ENCODE measurements at places on chromosomes 1 and 21. TPM values are rescaled to one million over a fixed set of nuclear protein-coding genes. Genes with fewer than 3 reads are reported as not detected.

ISG15 gene
- total RNA-seq, result 2,871 TPM

TMPRSS15 gene
- 0.17 TPM for total RNA-seq

VANGL1 gene
- 14.3 TPM for total RNA-seq

SLC22A15 gene
- 0.62 TPM for total RNA-seq

- no peak for DNase-seq
Observed at GRCh38 chr21:34511787-34512455, at the start of gene KCNE1. KCNE1 (minus strand) TSS chr21:34512210; CDS start chr21:34449634, 62,576 bp downstream.

GRCh38 chr1:87058343-87058649 lies 143.9 kb downstream of the HS2ST1 start:
- DNase-seq, result peak; percentile 28

GRCh38 chr1:59308839-59309238 lies 11.9 kb downstream of the FGGY start:
- DNase-seq, result no peak

GRCh38 chr1:18561967-18562366 lies 68.7 kb upstream of the PAX7 start:
- no peak for DNase-seq

GRCh38 chr1:8461351-8462110 lies 143.6 kb downstream of the SLC45A1 start:
- no peak for DNase-seq

DNA sequence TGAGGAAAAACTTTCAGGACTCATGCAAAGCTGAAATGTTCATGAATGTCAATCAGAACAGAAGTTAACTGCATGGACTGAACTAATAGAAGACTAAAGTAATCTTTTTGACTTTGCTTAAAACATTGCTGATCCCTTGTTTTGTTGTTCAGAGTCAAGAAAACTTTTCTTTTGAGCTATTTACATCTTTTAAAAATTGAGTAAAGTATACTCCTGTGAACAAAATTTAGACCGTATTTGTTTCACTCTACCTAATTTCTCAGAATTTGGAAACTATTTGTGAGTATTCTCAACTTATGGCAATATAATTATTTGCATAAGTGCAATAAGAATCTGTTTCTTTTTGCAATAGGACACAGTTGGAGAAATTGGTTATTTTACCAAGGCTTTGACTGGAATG lies 41.1 kb downstream of the INPP5B start:
- DNase-seq, result no peak

GRCh38 chr1:32709075-32709474 lies 6.5 kb upstream of the SYNC start:
- no peak for DNase-seq

DNA sequence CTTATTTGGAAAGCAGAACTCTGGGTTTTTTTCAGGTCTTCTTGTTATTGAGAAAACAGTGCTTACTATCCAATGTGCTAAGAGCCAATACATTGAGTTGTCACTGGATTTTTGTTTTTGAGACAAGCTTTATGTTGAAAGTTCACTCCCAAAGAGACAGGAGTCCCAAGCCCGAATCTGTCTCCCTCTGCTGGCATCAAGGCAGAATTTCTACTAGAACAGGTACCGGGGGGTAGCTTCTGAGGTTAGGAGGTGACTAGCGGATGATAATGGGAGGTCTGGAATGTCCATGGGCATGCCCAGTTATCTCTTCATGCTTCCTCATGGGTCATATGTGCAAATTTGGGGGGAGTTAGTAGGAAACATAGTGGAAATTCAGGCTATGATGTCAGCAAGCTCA lies 25.1 kb downstream of the ZNF124 start:
- no peak for DNase-seq
